ENCODE measurements at places on chromosomes 7 and 10. TPM values are rescaled to one million over a fixed set of nuclear protein-coding genes. Genes with fewer than 3 reads are reported as not detected.
A peak's percentile ranks its signal among the peaks of the same experiment; 100 is the strongest.

DNA sequence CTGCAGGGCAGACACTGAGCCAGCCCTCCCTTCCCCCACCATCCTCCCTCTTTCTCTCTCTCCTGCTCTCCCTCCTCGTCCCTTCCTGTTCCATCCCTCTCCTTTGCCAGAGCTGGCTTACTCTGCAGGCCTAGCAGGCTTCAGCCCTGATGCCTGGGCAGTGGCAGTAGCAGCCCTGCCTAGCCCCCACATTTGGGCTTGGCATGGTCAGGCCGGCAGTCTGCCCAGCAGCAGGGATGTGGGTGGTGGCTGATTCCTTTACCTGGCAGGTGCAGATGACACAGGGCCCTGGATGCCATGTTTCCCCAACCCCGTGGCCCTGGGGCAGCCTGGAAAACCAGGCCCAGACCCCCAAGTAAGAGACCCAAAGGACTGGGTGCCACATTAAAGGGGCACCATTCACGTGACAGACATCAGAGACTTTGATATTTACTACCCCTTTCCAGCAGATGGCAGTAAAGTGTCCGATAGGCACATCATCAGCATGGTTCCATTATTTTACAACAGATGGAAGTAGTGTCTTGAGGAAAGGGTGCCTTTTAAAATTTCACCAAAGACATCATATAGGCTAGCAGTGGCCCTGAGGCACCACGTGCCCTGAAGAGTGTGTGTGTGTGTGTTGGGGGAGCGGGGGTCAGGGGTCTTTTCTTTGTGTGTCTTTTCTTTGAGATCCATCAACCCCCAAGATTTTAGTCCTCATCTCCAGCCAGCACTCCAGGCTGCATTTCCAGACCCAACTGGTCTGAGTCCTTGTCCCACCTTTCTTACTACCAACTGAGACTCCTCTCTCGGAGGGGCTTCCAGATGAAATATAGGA lies 5.9 kb downstream of the KCP start:
- H3K4me3 ChIP-seq = no peak overlapping the region
- H3K4me1 ChIP-seq = no peaks in the 10 kb centered on the region
- peaks cover 62% of the 10 kb centered on the region for H3K27me3 ChIP-seq
- H3K36me3 ChIP-seq = no peaks in the 10 kb centered on the region

- peak within 1 kb of the TSS; percentile 62 for H3K4me3 ChIP-seq
- H3K27me3 ChIP-seq = peaks cover 10% of the 10 kb centered on the region
- H3K36me3 ChIP-seq = no peaks in the 10 kb centered on the region
- peak within 1 kb of the TSS; percentile 50 for H3K27ac ChIP-seq
- peak; percentile 97 for DNase-seq
These were observed at the start of gene FAM24B for GRCh38 chr10:122879339-122880273. TSS of gene FAM24B (minus strand) at chr10:122879581. CDS start at chr10:122850515, 29,066 bp downstream.

DNA sequence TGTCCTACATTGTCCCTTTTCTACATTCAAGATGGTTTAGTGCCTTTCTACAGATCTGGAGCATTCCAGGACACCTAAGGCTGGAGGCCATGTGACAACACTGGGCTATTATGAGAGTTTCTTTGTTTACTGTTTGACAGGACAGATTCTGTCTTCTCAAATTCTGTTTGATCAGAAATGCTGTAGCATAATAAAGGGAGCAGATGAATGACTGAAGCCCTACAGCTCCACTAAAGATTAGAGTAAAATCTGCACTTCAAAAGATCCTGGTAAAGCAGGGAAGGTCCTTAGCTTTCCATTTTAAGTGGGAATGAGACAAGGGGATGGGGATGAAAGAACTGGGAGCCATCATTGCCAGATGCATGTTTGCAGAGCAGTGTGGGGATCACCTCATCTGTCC lies 38.4 kb downstream of the TMEM229A start:
- H3K27ac ChIP-seq = no peak overlapping the region
- no peaks in the 10 kb centered on the region for H3K36me3 ChIP-seq
- DNase-seq = no peak
- no peaks in the 10 kb centered on the region for H3K27me3 ChIP-seq
- no peaks in the 10 kb centered on the region for H3K4me1 ChIP-seq

DNA sequence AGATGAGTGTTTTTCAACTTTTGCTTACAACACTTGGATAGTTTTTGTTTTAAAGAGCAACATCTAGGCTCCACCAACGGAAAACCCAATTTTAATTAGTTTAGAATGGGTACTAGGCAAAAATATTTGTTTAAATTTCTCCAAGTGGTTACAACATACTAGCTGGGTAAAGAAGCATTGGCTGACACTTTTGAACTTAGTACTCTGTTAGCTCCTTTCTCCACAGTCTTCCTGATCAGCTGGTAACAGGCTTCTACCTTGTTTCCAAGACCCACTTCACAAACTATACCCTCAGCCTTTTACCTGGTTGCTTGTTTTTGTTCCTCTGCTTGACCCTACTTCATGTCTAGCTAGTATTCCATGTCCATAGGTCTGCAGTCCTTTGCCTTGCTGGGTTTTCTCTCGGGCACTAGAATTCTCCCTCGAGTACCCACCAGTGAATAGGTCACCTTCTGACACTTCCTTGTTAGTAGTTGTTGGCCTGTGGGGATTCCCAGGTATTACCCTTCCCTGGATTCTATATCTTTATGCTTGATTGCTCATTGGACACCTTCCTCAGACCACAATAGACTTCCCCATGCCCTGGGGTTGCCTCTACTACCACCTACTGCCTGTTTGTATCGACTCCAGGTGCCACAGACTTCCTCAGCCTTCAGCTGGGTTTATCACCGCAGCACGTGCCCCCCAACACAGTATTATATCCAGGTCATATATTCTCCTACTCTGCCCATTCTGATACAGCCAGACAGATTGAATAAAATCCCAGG lies 42.0 kb downstream of the PRPS1L1 start:
- no peak overlapping the region for H3K4me3 ChIP-seq
- H3K27ac ChIP-seq = peak overlapping the region; percentile 27
- peaks cover 7% of the 10 kb centered on the region for H3K4me1 ChIP-seq
- no peak for DNase-seq
- no peaks in the 10 kb centered on the region for H3K27me3 ChIP-seq

- no peak overlapping the region for H3K27ac ChIP-seq
- DNase-seq = no peak
- H3K27me3 ChIP-seq = no peaks in the 10 kb centered on the region
- H3K36me3 ChIP-seq = no peaks in the 10 kb centered on the region
- peaks cover 4% of the 10 kb centered on the region for H3K4me1 ChIP-seq
These were observed 6.0 kb upstream of the ZNRF2 start for GRCh38 chr7:30278376-30278775.

GRCh38 chr7:16579216-16579615 lies 52.6 kb downstream of the LRRC72 start:
- DNase-seq = no peak
- H3K36me3 ChIP-seq = no peaks in the 10 kb centered on the region
- no peaks in the 10 kb centered on the region for H3K4me1 ChIP-seq
- no peak overlapping the region for H3K27ac ChIP-seq
- no peak overlapping the region for H3K4me3 ChIP-seq

DNA sequence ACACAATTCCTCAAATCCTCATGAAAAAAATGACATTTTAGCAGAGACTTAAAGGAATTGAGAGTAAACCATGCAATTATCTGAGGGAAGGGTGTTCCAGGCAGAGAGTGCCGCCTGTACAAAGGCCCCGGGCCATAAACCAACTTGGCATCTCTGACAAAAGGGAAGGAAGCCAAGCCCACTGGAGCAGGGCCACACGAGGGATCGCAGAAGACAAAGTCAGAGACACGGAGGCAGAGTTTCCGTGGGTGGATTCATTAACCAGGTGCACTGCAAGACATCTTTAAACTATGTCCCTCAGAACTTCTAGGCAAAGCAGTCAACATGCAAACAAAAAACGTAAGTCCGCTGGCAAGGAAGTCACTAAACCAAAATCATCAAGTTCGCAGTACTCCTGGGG lies 92.0 kb downstream of the SFMBT2 start:
- H3K36me3 ChIP-seq = no peaks in the 10 kb centered on the region
- H3K4me1 ChIP-seq = peaks cover 28% of the 10 kb centered on the region
- no peak overlapping the region for H3K4me3 ChIP-seq
- H3K27me3 ChIP-seq = no peaks in the 10 kb centered on the region
- DNase-seq = no peak
- H3K27ac ChIP-seq = no peak overlapping the region

GRCh38 chr10:31607481-31607880 lies 288.5 kb downstream of the ZEB1 start:
- H3K36me3 ChIP-seq = no peaks in the 10 kb centered on the region
- no peak overlapping the region for H3K4me3 ChIP-seq
- H3K4me1 ChIP-seq = peaks cover 22% of the 10 kb centered on the region

The CUZD1 gene
- 0.76 TPM for total RNA-seq

The NUTM2E gene
- not detected for total RNA-seq

The GBX1 gene
- total RNA-seq = not detected
